ENCODE measurements at places on chromosomes 4 and X. TPM values are rescaled to one million over a fixed set of nuclear protein-coding genes. Genes with fewer than 3 reads are reported as not detected.

DNA sequence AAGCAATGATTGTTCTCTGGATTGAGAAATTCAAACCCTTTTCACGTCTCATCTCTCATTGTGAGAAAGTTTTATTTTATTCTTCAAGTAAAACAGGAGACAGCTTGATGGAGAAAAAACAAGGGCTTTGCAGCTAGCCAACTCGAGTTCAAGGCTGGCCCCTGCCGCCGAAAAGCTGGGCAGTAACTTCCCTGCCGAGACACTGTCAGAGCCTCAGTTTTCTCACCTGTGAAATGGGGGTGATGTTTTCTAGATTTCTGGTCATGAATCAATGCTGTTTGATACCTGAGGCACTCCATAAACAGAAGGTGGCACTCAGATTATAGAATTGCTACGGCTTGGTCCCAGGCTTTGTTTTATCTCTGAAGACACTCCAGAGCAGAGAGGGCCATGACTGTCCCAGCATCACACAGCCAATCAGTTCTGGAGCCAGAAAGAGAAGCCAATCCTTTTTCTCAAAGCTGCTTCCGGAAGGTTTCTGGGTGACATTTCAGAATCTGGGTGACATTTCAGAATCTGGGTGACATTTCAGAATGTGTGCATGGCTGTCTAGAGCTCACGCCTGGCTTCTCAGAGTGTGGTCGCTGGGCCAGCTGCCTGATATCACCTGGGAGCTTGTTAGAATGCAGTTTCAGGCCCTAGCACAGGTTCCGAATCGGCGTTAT, 33.2 kb downstream of the HMX1 start:
- H3K4me1 ChIP-seq = no peaks in the 10 kb centered on the region
- H3K36me3 ChIP-seq = no peaks in the 10 kb centered on the region
- H3K27me3 ChIP-seq = no peaks in the 10 kb centered on the region
- no peak for DNase-seq
- H3K4me3 ChIP-seq = no peak overlapping the region

DNA sequence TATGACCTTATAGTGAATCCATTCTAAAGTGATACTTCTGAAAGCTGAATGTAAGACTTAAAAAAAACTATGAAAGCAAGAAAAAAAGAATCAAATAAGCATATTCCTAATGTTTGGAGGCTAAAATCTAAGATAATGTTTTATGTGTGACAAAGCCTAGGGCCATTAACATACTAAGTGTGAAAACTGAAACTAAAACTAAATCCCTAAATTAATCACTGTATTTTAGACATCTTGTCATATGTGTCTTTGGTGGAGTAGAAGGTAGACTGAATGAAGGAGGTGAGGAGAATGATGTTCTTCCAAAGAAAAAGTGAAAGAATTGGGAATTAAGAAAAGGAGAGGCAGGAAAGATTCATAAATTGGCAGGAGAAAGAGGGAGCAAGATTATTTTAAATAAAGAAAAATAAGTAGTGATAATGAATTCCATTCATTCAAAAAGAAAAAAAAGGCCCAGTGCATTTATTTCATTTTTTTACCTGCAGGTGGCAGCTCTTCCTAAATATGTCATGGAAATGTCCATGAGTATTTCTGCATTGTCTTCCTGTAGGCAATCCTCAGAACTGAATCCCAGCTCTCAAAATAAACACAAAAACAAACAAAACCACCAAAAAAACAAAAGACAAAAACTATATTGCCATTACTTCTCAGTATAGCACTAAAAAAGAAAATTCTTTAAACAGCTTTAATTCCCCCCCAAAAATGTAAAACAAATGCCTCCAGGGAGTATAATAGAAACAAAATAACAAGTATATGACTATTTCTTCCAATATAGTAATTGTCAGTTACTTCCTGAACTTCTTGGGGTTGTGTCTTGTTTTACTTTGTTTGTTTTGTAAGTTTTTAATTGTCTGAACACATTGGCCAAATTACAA, 17.0 kb upstream of the AP1AR start:
- no peaks in the 10 kb centered on the region for H3K27me3 ChIP-seq
- no peaks in the 10 kb centered on the region for H3K4me1 ChIP-seq
- H3K27ac ChIP-seq = no peak overlapping the region
- no peaks in the 10 kb centered on the region for H3K36me3 ChIP-seq
- DNase-seq = no peak

CPZ gene
- 0.29 TPM for total RNA-seq

SSX4 gene
- not detected for total RNA-seq

- peaks cover 12% of the 10 kb centered on the region for H3K4me1 ChIP-seq
- no peak overlapping the region for H3K27ac ChIP-seq
Measured at GRCh38 chrX:17588303-17588702, 149.0 kb upstream of the SCML1 start.

DNA sequence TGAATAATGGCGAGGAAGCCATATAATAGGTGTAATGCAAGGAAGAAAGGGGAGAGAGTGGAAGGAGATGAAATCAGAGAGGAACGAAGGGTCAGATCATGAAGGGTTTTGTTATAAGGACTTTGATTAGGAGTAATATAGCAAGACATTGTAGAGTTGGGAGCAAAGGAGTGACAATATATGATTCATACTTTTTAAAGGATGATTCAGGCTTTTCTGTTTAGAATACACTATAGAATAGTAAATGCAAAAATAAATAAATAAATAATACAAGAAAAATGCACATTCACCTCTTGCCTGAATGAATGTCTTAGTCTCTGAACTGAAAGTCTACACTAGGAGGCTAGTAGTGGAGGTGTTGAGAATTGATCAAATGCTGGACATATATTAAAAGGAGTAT, 1524.4 kb upstream of the AGA start:
- no peaks in the 10 kb centered on the region for H3K27me3 ChIP-seq
- no peak overlapping the region for H3K27ac ChIP-seq
- no peaks in the 10 kb centered on the region for H3K36me3 ChIP-seq
- no peak overlapping the region for H3K4me3 ChIP-seq
- no peaks in the 10 kb centered on the region for H3K4me1 ChIP-seq

GRCh38 chr4:128228845-128229795, 58.5 kb downstream of the PGRMC2 start:
- no peaks in the 10 kb centered on the region for H3K4me1 ChIP-seq
- no peaks in the 10 kb centered on the region for H3K36me3 ChIP-seq
- H3K27me3 ChIP-seq = no peaks in the 10 kb centered on the region

DNA sequence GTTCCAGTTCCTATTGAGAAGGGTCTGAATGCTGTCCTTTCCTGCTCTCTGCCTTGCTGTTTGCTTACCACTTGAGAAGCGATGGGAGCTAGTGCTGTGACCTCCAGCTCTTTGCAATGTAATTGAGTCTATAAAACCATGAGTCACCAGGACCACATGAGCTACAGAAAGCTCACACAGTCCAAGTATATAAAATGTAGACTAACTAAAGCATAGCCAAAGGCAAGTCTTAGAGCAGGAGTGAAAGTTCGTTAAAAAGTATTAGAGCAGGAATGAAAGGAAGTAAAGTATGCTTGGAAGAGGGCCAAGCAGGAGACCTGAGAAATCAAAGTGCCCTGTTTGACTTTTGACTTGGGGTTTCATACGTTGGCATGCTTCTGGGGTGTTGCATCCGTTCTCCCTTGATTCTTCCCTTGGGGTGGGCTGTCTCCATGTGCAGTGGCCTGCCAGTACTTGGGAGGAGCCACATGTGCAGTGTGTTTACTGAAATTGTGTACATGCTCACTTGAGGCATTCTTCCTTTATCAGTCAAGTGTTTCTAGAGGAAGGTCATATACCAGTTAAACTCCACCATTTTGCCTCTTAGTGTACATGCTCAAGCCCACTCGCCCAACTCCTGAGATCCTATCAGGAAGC, 71.3 kb upstream of the KIT start:
- no peak overlapping the region for H3K4me3 ChIP-seq
- H3K27ac ChIP-seq = no peak overlapping the region
- DNase-seq = no peak
- H3K27me3 ChIP-seq = no peaks in the 10 kb centered on the region
- no peaks in the 10 kb centered on the region for H3K36me3 ChIP-seq

TMEM156 gene
- not detected for total RNA-seq

MAOA gene
- 134 TPM for total RNA-seq

DNA sequence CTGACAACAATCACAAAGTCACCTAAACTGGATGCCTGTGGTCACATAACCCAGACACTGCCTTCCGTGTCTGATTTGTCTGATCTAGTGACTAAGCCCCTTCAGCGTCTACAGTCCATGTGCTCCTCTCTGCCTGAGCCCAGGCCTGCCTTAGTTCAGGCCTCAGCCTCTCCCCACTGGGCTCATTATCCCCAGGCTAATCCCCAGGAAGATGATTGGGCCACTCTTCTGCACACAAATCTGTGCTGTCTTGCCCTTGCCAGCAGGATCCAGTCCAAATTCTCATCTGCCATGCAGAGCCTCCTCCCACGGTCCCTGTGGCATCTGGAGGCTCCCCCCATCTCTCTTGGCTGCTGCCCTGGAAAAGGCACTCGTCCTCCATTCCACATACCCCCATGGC, 96.5 kb downstream of the SLC2A9 start:
- H3K27ac ChIP-seq = no peak overlapping the region
- H3K36me3 ChIP-seq = no peaks in the 10 kb centered on the region
- no peak for DNase-seq
- H3K27me3 ChIP-seq = no peaks in the 10 kb centered on the region

DNA sequence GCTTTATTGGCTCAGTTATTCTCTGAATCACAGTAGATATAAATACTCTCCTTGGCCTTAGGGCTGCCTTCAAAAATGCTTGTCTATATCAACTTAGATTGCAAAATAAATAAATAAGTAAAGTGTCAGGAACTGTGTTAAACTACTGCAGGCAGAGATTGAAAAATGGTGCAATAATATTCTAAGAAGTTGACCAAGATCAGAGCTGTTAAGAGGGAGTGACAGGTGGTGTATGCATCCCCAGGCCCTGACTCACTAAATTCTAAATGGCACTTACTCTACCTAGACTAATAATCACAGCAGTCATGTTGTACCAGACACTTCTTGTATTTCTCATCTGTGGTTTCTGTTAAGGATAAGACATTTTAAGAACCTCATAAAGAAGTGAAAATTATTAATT, 235.1 kb upstream of the SPOCK3 start:
- H3K36me3 ChIP-seq = no peaks in the 10 kb centered on the region
- no peaks in the 10 kb centered on the region for H3K27me3 ChIP-seq
- H3K4me1 ChIP-seq = no peaks in the 10 kb centered on the region
- H3K4me3 ChIP-seq = no peak overlapping the region
- no peak overlapping the region for H3K27ac ChIP-seq

DNA sequence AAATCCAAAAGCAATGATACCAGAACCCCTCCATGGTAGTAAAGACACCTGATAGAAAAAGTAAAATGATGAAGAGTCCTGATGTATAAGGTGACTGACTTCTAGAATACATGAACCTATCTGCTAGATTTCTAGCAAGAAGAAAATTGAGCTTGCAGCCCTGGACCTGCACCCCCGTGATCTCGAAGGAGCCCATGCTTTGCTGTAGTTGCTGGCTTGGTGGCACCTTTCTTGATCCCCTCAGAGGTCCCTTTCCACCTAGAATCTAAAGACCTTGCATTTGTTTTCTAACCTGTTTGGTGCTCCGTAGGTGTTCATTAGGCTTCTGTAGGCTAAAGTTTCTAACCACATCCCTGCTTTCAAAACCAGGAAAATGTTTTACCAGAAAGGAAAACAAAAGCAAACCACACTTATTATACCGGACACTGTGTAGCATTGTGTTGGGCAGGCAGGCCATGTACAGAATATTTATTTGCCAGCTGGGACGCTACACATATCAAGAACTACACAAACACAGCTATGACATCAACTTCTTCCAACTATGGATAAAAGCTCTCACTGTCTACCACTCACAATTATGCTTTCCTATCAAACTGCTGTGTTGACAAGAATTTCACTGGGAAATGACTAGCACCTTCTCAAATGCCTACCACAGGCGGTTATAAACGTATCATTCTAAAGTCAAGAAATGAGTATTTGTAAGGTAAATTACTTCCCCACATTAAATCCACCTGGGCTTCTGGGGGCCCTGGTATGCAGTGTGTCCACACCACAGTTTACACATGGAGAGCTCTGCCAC, 316.2 kb downstream of the UNC5C start:
- H3K27me3 ChIP-seq = no peaks in the 10 kb centered on the region
- no peak overlapping the region for H3K4me3 ChIP-seq
- no peaks in the 10 kb centered on the region for H3K4me1 ChIP-seq

ZCCHC12 gene
- not detected for total RNA-seq

- no peaks in the 10 kb centered on the region for H3K27me3 ChIP-seq
- H3K4me1 ChIP-seq = no peaks in the 10 kb centered on the region
- H3K27ac ChIP-seq = no peak overlapping the region
- no peaks in the 10 kb centered on the region for H3K36me3 ChIP-seq
- no peak for DNase-seq
Measured at GRCh38 chrX:139842326-139843185, 90.3 kb downstream of the ATP11C start.

GRCh38 chrX:38699121-38699520, 102.1 kb upstream of the MID1IP1 start:
- no peaks in the 10 kb centered on the region for H3K36me3 ChIP-seq
- no peak overlapping the region for H3K4me3 ChIP-seq
- peaks cover 4% of the 10 kb centered on the region for H3K4me1 ChIP-seq

GRCh38 chr4:62816566-62816965, 1592.7 kb downstream of the TECRL start:
- H3K36me3 ChIP-seq = no peaks in the 10 kb centered on the region
- H3K4me3 ChIP-seq = no peak overlapping the region
- no peaks in the 10 kb centered on the region for H3K4me1 ChIP-seq
- H3K27me3 ChIP-seq = no peaks in the 10 kb centered on the region
- no peak for DNase-seq

- H3K36me3 ChIP-seq = no peaks in the 10 kb centered on the region
- no peak overlapping the region for H3K27ac ChIP-seq
Measured at GRCh38 chr4:146202665-146203064, 11.7 kb upstream of the REELD1 start.

GRCh38 chr4:17765514-17766286, 15.7 kb downstream of the FAM184B start:
- H3K27ac ChIP-seq = no peak overlapping the region
- no peaks in the 10 kb centered on the region for H3K36me3 ChIP-seq
- H3K27me3 ChIP-seq = no peaks in the 10 kb centered on the region
- no peaks in the 10 kb centered on the region for H3K4me1 ChIP-seq

GRCh38 chrX:70293621-70294020, 3.7 kb downstream of the KIF4A start:
- no peak for DNase-seq
- H3K27ac ChIP-seq = no peak overlapping the region
- peaks cover 8% of the 10 kb centered on the region for H3K4me1 ChIP-seq
- H3K4me3 ChIP-seq = no peak overlapping the region

DNA sequence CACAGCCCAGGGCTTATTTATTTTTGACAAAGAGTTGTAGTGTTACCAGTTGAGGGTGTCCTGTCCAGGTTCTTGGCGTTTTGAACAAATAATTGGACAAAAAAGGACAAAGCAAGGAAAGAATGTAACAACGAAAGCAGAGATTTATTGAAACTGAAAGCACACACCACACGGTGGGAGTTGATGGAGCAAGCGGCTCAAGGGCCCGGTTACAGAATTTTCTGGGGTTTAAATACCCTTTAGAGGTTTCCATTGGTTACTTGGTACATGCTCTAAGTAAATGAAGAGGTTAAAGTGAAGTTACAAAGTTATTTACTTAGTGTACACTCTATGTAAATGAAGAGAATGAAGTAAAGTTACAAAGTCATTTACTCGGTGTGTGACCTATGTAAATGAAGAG, 27.8 kb upstream of the OPHN1 start:
- no peaks in the 10 kb centered on the region for H3K36me3 ChIP-seq

Data from heart left ventricle (tissue), 16 donors.